Activated T-cell treated with anti-CD3 and anti-CD28 coated beads for 48 hours (primary cell): ENCODE measurements at places on chromosomes 3 and 15.

GRCh38 chr3:4845882-4846281 lies 133.4 kb upstream of the BHLHE40 start:
- no peak for DNase-seq

DNA sequence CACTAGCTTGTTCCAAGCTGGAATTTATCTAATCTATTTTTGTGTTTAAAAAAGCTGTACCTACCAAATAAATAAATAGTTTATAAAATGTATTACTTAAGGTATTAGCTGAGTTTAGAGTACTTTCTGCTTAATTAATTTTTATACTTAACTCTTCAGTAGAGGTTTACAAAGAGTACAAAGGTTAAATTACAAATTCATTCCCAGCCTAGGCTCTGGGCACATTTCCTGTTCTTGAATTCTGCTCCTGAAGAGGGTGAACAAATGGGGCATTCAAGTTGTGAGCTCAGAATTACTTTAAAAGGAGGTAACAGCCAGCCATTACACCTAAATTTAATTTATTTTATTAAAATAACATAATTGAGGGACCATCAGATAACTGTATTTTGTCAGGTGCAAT lies 26.4 kb downstream of the MKRN2 start:
- DNase-seq = no peak

- DNase-seq = no peak
These were observed 40.3 kb upstream of the TFRC start for GRCh38 chr3:196122021-196122687.

DNA sequence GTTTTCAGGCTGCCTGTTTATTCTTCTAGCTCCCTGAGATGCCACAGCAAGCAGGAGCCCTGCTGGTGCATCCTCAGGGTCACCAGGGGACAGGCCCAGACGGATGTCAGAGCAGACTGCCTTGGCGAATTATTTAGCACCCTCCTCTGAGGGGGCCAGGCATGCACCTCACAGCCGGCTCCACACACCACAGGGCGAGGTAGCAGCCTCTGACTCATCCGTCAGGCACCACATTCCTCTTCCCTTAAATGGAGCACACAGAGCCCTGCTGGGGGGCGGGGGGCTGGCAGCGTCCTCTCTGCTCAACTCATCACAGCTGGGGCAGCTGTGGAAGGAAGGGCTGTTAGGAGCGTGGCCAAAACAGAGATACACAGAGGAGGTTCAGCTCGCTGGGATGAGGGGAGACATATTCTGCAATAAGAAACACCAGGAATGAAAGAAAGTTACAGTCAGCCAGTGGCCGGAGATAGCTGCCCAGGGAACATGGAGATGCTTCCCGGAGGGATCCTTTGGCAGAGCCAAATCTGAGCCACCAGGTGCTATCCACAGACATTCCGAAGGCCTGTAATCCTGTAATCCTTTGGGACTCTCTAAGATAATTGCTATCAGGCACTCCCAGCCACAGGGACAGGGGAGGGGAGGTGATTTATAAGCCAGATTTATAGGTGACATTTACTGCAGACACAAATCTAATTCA lies 13.9 kb upstream of the PRICKLE2 start:
- DNase-seq = no peak

DNA sequence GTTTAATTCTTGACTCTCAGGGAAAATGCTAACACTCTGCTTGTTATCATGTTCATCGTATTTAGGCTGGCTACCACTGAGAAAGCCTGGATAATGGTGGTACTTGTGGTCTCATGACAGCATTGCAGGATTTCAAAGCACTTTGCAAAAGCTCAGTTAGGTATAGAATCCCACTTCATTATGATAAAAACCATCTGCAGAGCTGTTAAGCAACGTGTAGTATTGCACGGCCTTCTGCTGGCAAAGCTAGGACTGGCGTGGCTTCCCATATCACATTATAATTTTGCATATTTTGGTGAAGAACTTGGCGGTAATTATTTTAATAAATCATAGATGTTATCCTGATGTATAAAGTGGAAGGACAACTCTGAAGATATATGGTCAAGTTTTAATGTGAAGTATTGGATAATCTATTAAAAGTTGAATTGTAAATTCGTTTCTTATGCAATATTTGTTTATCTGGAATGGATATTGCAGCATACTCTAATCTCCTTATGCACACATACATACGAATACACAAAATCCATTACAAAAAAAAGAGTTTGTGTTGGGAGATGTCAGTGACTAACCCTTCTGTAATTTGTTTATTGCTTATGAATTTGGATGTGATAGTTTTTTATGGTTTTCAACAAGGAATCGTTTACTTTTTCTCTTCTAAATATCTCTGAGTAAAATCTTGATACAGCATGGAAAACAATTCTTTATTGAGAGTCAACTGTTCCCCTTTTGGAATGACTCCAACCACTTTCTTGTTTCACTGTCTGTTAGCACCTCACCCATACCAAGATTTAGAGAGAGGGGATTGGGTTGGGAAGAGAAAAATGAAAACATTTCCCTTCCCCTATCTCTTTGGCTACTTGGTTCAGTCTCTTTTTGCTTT lies 9.2 kb downstream of the RAB8B start:
- DNase-seq = no peak

DNA sequence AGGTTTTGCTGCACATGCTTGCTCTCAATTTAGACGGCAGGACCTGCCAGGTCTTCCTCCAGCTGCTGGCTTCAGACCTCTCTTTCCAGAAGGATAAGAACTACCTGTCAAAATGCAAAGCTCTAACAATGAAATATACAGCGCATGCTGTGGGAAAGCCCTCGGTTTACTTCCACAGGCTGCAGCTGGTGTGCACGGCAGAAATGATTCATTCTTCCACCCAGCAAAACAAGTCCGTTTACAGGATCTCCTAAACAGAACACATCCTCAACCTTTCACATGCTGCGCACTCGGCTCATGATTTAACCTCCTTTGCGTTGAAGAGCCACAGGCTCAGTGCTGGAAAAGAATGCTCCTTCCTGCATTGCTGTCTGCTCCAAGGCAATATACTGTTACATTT lies 92.4 kb upstream of the WNT5A start:
- no peak for DNase-seq

- DNase-seq = no peak
These were observed 19.9 kb downstream of the INO80 start for GRCh38 chr15:41096178-41096577.

DNA sequence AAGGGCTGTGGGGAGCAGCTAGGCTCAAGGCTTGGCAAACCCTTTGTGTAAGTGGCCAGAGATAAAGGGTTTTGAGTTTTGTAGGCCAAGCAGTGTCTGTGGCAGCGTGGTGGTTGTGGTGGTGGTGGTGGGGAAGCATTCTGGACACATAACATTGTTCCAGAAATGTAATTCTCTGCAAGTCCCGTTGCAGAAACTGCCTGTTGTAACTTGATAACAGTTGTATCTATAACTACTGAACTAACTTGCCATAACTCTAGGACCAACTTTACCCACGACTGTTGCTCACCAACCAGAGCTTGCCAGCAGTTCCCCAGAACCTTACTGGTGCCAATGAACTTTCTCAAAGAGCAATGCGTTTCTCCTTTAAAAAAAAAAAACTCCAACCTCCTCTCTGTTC lies 18.1 kb upstream of the TMEM40 start:
- no peak for DNase-seq

DNA sequence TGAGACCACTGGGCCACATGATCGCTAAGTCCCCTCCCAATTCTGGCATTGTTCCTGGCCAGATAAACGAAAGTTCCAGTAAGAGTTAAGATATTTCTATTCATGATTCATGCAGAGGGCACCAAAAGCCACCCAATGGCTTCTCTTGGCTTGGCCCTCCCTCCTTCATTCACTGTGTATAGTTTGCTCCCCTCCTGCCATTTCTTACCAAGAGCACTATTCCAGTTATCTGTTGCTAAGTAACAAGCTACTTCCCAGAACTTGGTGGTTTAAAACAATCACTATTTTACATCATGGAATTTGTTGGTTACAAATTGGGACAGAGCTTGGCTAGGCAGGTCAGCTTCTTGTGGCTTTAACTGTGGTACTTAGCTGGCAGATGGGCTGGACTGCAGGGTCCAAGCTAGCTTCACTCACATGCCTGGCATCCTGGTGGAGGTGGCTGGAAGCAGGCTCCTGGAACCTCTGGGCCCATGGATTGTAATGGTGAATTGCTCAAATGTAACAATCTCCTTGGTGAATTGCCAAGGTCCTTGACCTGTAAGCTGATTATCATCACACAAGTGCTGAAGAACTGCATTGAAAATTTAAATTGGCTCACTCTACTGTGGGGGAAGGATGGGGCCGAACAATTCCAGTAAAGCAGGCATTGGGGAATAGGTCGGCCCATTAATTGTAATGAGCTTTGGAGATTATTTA lies 16.6 kb downstream of the EAF1 start:
- no peak for DNase-seq

- DNase-seq = no peak
These were observed 36.7 kb downstream of the RGMA start for GRCh38 chr15:93052090-93052879.

DNA sequence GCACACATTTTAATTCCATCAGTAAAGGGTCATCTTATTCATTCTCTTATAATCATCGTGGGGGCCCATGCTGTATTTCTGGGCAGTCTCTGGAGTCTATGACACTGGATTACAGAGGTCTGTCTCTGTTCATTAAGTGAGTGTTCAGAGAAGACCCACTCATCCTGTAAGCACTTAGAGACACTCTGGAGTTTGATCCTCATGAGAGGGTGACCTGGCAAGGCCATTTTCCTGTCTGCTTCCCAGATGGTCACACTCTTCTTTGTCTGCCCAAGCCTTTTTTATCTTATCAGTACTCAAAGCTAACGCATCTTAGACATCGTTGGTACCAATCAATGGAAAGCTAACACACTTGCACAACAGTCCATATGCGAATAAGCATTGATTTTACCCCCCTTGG lies 333.1 kb downstream of the RORA start:
- DNase-seq = no peak

DNA sequence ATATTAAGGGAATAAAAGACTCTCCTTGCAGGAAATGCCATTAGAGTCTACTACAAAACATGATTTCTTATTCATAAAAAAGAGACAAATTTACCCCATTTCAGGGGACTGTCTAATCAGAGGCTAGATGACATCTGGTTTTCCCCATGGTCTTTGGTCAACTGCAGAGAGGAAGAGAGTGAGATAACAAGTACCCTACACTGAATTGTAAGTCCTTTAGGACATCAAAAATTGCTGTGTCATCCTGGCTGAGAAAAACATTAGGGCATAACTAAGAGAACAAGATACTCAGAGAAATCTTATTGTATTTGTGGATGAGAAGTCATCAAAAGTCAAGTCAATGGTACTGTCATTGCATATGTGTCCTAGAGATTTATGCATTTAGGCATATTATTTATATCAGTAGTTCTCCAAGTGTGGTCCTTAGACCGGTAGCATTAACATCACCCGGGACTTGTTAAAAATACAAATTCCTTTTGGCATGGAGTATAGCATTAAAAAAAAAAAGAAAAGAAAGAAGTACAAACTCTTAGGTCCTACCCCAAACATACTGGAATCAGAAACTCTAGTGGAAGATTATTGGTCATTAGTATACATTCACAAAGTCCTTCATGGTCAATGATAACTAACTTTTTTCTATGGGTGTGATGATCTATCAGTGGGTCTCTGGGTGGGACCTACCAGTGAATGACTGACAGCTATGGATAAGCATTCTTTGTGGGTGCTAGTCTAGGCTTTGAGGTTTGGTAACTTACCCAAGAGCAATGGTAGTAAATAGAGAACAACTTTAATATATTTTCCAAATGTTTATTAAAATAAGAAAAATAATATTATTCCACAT lies 29.0 kb upstream of the TBC1D5 start:
- no peak for DNase-seq

DNA sequence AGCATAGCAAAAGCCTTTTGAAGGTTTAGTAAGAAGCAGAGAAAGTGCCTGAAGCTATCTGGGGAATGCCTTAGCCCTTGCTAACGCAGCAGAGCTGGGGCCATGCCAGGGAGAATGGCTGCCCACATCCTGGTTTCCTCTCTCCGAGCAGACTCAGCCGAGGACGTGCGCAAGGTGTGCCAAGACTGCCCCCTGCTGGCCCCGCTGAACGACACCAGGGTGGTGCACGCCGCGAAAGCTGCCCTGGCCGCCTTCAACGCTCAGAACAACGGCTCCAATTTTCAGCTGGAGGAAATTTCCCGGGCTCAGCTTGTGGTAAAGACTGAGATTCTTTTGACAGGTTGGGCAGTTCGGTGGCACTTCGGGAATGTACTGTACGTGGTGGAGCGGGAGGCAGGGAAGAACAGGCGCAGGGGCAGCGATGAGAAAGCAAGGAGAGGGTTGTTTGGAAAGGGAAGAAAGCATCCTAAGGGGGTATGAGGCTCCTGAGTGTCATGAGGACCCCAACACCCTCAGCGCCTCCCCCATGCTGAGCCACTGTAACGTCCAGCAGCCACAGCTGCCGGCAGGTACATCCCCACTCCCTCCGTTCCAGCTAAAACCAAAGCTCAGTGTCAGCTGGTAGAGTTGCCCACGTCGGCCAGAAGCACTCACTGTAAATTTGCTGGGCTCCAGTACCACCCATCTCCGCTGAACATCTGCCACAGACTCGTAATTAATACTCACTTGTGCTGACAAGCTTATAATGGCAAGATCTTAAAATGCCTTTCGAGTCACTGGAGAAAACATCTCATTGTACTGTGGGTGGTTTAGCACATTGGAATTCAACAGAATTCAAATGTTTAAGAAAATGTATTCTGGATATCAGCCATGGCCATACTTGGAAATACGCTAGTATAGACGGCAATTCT lies 4.4 kb downstream of the AHSG start:
- peak; percentile 81 for DNase-seq

- DNase-seq = no peak
These were observed 188.4 kb upstream of the ICE2 start for GRCh38 chr15:60667190-60667868.

DNA sequence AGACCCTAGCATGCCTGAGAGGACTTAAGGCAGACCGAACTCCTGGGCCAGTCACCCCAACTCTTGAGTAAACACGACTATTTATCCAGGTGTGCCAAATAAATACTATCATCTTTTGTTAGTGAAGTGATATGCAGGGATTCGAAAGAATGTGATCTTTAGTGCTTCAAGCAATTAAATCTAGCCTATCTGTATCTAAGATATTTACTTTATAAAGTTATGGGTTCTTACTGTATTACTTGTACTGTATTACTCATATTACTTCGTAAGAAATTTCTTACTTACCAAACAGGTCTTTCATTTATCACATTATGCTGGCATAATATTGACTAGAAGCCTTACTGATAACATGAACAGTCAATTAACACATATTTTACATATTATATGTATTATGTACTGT lies 211.6 kb upstream of the NECTIN3 start:
- DNase-seq = no peak

DNA sequence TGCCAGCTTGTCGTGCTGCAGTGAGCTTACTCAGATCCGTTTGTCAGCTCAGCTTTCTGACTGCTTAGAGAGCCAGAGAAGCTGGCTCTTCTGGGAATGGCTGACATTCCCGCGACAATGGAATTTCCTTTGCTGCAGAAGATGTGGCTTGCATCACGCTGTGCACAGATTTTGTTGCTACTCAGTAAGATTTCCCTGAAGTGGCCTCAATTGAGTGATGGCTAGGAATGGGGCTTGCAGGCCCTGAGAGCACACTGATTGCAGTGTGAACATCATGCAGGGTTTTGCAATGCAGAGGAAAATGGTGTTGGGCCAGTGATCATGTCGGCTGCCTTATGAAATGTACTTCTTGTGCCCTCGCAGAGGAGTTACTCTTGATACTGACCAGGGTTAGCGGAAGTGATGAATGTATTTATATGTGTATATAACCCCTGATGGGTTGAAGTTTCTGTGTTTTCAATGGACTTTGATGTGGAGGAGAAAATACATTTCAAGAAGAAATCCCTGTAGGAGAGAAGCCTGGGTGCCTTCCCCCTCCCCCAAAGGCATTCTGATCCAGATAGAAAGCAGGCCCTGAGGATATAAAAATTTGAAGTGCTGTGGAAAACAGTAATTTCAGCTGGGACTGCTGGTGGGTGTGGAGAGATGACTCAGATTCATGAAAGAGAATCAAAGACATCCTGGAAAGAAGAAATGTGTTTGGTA lies 102.5 kb upstream of the PDZRN3 start:
- DNase-seq = no peak
